ENCODE measurements at places on chromosomes 6 and 20.

DNA sequence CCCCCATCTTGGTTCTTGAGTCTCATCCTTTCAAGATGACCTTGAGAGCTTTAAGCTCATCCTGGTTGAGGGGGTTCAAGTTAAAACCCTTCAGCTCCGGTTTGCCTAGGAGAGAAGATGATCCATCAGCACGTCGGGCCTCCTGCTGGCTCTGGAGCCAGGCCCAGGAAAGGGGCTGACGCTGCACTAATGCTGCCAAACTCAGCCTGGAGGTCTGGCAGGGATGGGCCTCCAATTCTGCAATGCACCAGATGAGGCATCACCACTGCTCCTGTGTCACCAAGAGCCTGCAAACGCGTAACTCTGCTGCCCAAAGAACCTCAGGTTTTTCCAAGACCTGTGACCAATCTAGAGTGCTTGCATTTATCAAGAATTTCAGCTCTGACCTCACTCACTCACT, 6.1 kb downstream of the PDRG1 start:
- no peak for DNase-seq

DNA sequence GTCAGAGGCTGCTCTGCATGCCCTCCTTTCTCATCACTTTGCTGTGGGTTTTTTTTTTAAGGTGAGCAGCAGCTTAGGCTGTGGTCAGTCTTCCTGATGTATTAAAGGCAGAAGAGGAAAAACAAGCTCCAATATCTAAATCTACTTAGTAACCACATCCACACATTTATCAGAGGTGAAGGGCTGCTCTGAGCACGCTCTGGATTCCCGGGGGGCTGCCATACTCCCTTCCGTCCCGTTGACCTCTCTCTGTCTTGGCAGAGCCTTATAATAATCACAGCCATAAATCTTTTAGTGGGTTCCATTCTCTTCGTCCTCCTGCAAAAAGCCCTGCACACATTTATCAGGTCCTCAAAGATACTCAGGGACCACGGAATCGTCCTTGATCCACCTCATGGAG, 2.7 kb upstream of the LEMD2 start:
- DNase-seq: no peak

DNA sequence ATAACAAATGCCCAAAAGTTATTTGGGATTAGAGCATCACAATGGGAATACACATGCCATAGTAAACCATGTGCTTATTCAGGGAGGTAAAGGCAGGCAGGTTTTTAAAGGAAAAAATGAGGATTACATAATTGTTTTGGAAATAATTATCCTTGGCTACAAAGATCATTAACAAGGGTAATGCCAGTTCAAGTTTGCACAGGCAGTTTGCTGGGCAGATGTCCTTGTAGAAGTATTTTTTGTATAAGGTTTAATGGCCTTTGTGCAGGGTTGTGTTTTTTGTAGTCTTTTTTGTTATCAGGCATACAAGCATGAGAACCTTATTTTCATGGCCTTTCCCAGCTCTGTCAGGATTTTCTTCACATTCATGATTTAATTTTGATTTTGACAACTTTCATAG, 24.7 kb downstream of the FBXO9 start:
- DNase-seq: no peak

- DNase-seq: no peak
Measured at GRCh38 chr6:12490904-12491571, 200.9 kb downstream of the EDN1 start.

DNA sequence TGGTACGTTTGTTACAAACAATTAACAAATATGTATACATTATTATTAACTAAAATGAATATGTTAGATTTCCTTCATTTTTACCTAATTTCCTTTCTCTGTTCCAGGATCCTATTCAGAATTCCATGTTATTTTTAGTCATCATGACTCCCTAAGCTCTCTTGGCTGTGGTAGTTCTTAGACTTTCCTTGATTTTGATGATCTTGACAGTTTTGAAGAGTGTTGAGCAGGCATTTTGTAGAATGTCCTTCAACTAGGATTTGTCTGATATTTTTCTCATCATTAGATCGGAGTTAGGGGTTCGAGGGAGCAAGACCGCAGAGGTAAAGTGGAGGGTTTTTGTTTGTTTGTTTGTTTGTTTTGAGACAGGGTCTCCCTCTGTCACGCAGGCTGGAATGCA, 44.3 kb upstream of the ZNF184 start:
- DNase-seq: no peak

DNA sequence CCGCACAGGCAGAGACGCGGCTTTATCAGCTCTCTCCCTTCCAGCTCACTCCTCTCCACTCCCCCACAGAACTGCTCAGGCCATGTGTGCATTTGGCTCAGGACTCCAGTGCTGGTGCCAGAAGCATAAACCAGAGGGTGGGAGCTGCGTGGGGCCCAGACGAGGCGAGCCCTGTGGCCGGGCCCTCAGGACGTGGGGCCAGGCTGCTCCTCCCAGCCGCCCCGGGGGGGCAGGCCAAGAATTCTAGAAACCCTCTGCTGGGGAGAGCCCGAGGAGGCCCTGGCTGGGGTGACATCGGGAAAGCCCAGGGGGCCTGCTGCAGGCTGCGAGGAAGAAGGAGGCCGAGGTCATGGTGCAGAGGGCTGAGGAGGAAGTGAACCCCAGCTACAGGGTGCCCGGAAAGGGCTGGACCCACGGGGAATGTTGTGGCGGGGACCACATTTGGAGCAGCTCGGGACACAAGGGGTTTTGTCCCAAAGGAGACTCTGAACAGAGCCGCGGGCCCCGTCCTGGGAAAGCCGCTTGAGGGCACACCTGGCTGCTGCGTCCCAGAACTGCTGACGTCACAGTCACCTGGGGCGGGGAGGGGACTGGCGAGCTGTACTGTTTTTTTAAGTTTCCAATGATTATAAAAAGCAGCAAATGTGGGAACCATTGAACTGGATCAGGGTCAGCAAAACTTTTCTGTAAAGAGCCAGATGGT, 107.1 kb downstream of the BANF2 start:
- peak; percentile 86 for DNase-seq

DNA sequence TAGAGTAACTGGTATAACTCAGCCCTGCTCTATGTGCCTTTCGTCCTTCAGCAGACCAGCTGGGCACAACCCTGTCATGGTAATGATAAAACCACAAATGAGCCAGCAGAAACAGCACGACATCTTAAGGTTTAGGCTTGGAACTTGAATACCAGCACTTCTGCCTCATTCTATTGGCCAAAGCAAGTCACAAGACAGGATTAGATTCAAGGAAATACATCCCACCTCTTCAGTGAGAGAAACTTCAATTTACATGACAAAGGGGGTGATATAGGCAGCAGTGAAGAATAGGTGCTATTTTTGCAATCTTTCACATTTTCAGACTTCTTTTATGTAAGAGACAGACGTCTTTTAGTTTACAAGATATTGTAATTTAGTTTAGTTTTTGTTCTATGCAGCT, 69.8 kb upstream of the SLC35F1 start:
- DNase-seq: no peak

DNA sequence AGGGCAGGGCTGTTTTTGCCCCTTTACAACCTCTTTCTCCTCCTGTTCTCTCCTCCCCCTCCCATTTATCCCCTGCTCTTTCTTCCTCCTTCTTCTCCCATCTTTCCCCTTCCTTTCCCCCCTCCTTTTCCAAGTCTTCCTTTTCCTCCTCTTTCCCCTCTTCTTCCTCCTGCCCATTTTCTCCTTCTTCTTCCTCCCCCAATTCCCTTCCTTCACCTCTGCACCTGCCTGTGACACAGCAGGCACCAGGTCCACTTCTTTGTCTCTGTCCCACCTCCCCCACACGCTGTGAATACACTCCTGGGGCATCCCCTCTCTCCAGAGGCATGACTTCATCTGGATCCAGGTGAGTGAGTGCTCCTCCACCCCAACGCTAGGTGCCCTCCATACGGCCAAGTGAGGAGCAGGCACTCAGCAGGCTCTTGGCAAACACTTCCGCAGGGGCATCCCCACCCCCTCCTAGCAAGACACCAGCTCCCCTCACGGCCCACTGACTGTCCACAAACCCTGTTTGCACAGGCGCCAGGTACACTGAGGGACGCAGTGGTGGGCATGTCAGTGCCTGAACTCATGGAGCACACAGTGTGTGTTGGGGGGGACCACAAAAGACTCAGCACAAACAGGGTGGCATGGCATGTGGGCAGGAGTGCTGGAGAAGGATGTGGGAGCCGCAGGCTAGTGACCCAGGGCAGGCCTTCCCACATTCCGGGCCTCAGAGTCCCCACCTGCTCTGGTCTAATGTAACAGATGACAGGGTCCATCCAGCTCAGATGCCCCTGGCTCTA, 10.7 kb upstream of the TLDC2 start:
- no peak for DNase-seq

GRCh38 chr6:53493635-53494025, 51.3 kb downstream of the GCLC start:
- DNase-seq: no peak

DNA sequence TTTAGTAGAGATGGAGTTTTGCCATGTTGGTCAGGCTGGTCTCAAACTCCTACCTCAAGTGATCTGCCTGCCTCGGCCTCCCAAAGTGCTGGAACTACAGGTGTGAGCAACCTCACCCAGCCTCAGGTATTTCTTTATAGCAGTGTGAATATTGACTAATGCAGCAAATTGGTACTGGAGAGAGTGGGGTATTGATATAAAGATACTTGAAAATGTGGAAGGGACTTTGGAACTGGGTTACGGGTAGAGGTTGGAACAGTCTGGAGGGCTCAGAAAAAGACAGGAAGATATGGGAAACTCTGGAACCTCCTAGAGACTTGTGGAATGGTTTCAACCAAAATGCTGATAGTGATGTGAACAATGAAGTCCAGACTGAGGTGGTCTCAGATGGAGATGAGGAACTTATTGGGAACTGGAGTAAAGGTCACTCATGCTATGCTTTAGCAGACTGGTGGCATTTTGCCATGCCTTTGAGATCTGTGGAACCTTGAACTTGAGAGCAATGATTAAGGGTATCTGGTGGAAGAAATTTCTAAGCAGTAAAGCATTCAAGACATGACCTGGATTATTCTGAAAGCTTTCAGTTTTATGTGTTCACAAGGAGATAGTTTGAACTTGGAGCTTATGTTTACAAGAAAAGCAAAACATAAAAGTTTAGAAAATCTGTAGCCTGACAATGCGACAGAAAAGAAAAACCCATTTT, 127.2 kb downstream of the DTNBP1 start:
- no peak for DNase-seq

- DNase-seq: no peak
Measured at GRCh38 chr6:105759015-105759414, 327.1 kb upstream of the PRDM1 start.

DNA sequence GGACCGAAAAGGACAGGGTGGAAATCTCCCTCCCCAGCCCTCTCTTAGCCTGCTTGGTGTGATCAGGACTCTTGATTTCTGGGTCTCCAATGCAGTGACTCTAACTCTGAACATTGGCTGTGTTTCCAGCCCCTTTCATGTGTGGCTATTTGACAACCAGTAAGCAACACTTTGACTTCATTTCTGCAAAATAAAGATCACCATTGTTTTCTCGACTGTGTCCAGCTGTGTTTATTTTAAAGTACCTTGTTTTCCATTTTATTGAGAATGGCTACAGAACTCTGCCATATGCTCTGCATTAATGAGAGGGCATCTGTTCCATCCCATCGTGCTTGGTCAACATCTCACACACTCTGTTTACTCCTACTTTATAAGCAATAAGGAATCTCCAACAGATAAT, 60.9 kb upstream of the TAGAP start:
- DNase-seq: no peak

DNA sequence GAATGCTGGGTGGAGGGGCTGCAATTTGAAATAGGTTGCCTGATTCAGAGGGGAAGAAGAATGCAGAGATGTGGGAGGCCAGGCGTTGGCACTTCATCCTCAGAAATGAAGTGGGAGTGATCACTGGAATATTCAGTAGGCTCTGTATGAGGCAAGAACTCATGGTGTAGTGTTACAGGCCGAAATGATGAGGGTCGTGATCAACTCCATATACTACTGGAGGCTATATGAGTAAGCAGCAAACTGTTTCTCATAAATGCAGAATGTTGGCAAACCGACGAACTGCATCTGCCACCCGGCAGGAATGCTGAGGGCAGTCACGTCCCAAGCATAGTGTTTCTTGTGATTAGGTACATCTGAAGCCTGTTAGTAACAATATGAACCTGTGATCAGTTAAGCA, 12.7 kb downstream of the KCNS1 start:
- DNase-seq: no peak

DNA sequence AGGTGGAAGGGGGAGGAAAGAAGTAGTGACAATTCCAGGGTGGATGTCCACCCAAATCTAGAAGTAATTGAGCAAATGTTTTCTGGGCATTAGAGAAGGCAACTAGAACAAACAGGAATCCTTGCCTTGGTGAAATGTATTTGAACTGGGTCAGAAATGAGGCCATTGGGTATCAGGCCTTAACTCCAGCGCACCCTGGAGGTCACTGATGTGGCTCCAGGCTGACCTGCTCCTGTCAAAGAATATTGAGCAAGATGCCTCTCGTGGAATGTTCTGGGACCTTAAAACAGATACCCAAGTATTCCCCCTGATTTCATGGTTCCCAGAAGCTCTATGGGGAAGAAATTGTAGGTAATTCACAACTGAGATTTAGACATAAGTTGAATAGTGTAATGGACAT, 6.9 kb downstream of the HLA-DPB1 start:
- no peak for DNase-seq

- no peak for DNase-seq
Measured at GRCh38 chr6:32937230-32937633, 3.6 kb downstream of the HLA-DMB start.

GRCh38 chr20:2465100-2465499, 5.5 kb downstream of the SNRPB start:
- no peak for DNase-seq

DNA sequence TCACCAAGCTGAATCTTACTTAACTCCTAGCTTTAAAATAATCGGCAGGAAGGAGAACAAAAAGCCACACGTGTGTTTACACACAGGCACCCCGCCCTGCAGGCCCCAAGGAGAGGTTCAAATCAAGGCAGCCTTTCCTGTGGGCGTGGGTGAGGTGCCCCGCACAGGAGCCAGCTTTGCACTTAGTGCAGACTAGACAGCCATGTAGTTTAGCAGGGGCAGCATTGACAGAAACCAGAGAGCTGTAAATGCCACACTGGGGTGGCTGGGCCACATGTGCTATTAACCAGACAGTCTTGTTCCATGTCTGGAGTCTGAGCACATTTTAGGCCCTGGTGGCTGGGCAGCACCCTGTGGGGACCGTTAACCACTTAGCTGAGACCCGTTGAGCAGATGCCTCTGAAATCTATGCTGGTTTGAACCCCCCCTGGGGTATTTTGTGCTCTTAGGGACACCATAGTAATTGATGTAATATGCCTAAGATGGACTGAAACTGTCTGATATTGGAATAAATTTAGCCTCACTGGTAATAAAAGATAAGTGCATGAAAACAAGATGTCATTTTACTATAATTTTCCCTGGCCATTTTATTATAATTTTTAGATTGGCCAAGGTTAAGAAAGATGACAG, 106.4 kb upstream of the KCNG1 start:
- DNase-seq: no peak

- DNase-seq: no peak
Measured at GRCh38 chr6:97195117-97195516, 87.9 kb downstream of the MMS22L start.

GRCh38 chr6:16551466-16551865, 209.8 kb downstream of the ATXN1 start:
- no peak for DNase-seq

GRCh38 chr6:32212076-32212760, 11.6 kb downstream of the NOTCH4 start:
- DNase-seq: no peak

All from sciatic nerve (tissue), 2 donors.